ENCODE measurements at places on chromosomes 11 and 22.

GRCh38 chr22:45758603-45759002, 87.0 kb downstream of the ATXN10 start:
- no peak for DNase-seq

GRCh38 chr11:134585666-134586610, 173.9 kb upstream of the B3GAT1 start:
- no peak for DNase-seq

GRCh38 chr11:60844045-60844869, 2.3 kb downstream of the CCDC86 start:
- DNase-seq = no peak

- no peak for DNase-seq
Measured at GRCh38 chr11:105000797-105001196, 22.2 kb downstream of the CASP5 start.

- no peak for DNase-seq
Measured at GRCh38 chr11:58567889-58568512, 7.7 kb downstream of the LPXN start.

GRCh38 chr11:71499546-71499945, 27.5 kb upstream of the KRTAP5-7 start:
- no peak for DNase-seq

GRCh38 chr22:24379536-24379935, 47.9 kb upstream of the ADORA2A start:
- DNase-seq = no peak

Measured in esophagus squamous epithelium (tissue), 5 donors.